Activated CD4-positive, alpha-beta T cell treated with anti-CD3 and anti-CD28 coated beads, Interleukin-10, Interleukin-2, amounts not matched to agents 100 ng/mL and 50 ng/mL, durations not matched to agents 16 hours and 8 hours (primary cell): ENCODE measurements at places on chromosomes 3 and 15.
A peak's percentile ranks its signal among the peaks of the same experiment; 100 is the strongest.

- no peak for DNase-seq
These were observed 196.6 kb upstream of the BCL6 start for GRCh38 chr3:187941848-187942194.

GRCh38 chr3:159721324-159721723 lies 267.3 kb upstream of the IL12A start:
- no peak for DNase-seq

GRCh38 chr3:9932843-9933560 lies 632 bp upstream of the CRELD1 start:
- DNase-seq: peak; percentile 93

DNA sequence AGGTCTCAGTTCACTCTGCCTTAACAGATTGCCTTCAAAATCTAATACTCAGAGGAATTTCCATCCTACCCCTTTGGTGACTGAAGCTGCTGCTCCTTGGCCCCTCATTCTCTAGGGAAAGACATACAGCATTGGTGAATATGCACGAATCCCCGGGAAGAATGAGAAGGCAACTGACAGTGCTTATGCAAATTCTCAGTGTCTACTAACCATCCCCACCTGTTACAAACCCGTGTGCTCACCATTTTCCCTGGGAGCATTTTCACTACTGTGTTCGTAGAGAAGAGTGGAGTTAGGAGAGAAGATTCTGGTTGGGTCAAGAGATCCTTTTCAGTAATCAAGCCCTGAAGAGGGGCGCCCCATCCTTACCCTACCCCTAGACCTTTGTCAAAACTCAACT lies 37.7 kb downstream of the SYNM start:
- no peak for DNase-seq

DNA sequence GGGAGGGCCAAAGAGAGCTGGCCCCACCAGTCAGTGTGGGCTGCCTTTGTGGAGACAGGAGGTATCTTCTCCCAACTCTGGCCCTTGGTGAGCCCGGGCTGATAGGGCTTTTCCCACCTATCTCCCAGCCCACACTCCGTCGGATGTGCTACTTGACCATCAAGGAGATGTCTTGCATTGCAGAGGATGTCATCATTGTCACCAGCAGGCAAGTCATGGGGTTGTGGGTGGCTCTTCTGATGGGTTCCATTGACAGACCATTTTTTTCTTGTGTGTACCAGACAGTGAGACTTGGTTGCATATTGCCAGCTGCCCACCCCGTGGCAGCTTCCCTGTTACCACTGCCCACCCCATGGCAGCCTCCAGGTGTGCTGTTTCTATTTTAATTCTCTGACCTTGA lies 3.3 kb downstream of the COPG1 start:
- no peak for DNase-seq

DNA sequence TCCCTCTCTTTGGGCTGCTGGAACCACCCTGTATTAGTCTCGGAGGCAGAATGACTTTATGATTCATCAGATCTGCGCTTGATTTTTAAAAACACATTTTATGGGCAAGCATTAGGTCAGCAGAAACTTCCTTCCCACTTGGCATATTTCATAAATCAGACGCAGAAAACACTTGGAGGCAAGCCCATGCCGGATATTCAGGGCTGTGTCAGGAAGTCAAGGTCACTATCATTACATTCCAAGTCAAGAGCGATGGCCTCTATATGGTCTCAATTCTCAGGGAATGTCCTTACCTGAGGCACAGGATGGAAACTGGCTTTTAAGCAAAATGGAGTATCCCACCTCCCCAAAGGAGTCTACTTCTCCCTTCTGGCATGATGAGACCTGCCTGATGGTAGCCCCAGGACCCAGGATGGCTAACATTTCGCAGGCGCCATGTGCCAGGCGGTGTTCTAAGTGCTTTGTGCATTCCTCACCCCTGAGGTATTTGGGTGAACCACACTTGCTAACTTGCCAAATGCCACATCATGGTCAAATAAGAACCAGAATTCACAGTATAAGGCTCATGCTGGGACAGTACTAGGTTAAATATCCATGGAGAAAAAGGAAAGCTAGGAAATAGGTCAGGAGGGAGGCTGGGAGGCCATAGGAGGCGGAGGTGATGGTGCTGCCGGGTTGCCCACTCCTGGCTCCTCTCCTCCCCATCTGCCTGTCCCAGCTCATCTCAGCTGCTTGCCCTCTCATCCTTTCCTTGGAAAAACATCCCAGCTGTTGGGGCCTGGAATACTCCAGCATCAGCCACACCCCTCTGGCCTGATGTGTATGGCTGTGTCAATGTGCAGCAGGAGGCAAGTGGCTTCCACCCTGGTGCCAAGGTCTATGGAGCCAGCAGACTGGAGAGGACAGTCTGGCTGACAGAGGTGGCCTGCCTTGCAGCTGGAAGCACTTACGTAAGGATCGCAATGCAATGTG lies 18.8 kb downstream of the BCL2L10 start:
- no peak for DNase-seq

DNA sequence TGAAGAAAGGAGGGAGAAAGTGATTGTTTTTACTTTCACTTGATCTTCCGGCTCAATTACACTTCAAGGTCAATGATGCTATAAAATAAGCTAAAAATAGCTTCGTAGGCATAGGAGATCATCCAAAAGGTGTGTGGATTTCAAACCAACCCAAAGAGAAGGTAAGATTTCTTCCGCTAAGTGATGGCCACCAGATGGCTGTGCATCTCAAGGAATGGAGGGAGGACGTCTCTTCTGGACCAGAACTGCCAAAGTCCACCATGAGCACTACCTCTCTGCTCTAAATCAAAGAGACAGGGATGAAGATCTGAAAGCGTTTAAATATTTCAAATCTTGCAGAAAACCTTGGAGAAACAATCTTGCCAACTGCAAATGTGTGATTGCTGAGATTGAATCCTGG lies 199.1 kb upstream of the ZPLD1 start:
- no peak for DNase-seq

- DNase-seq: no peak
These were observed 354.1 kb downstream of the GABRG3 start for GRCh38 chr15:27324886-27325615.

DNA sequence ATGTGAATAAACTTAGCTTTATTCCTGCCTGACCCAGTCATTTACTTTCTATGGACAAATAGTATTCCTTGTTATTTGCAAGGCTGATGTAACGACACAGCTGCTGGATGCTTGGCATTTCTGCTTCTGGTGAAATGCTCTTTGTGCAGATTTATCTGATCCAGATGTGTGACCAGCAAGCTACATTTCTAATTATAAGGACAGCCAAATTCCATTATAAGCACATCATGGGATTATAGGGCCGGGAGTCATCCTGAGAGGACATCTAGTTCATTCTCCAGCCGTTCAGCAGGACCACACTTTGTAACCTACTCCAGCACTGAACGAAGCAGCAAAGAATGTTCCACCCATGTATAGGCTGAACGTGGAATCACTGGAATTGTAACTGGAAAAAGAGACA lies 42.9 kb downstream of the FNDC3B start:
- DNase-seq: no peak

GRCh38 chr3:156741935-156742334 lies 67.5 kb downstream of the TIPARP start:
- DNase-seq: no peak

DNA sequence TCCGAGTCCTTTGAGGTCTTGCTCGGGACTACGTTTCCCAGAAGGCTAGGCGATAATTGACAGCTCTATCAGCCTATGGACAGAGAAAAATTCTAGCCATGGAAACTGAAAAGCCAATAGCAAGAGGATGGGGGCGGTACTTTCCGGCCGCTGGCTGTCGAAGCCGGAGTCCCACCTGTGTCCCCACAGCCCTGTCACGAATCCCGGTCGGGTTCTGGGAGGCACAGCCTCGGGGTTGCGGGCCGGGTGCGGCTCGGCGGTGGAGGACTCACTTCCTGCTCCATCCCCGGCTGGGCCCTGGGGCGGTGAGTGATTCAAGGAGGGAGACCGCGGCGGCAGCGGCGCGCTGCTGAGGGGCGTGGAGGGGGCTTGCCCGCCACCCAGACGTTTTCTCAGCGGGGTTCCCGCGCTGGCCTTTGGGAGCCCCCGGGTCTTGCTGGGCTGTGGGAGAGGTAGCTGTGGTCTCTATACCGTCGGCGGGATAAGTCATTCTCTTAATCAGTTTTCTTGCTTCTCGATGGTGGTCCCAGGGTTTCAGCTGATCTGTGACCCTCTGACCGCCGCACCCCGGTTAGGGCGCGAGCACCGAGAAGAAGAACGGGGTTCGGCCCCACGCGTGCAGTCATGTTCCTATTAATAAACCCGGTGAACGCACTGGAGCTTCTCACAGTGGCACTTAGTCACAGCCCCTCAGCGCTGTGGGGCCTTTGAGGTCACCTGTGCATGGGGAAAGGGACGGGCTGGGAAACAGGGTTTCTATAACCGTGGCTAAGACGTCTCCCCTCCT lies at the start of gene ZNF774:
ZNF774 (plus strand) TSS at position 178 of the 787 bp plus-strand sequence. CDS start 2,377 bp downstream, outside the sequence.
- DNase-seq: peak; percentile 97

DNA sequence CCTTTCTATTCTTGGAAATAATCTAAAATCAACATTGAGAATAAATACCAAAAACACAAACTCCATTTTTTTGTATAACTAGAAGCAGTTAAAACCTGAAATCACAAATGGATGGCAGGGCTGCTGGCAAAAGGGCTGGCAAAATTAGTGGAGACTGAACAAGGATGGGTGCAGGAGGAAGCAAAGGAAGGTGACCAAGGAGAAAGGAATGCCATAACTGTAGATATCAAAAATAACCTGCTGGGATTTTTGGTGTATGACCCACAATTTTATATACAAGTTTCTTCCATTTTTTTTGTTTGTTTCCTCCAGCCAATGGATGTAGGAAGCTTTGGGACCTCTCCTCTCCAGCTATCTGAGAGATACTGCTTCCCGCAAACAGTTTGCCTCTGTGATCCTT lies 12.7 kb downstream of the CFAP44 start:
- DNase-seq: no peak

GRCh38 chr3:8164145-8164544 lies 337.5 kb upstream of the LMCD1 start:
- DNase-seq: no peak

GRCh38 chr3:117404730-117405129 lies 695.2 kb downstream of the TUSC7 start:
- DNase-seq: no peak

- DNase-seq: peak; percentile 85
These were observed at the start of gene NECTIN3 for GRCh38 chr3:111071257-111072030. Gene NECTIN3 (plus strand): TSS chr3:111071816. CDS start chr3:111072018, 202 bp downstream.

DNA sequence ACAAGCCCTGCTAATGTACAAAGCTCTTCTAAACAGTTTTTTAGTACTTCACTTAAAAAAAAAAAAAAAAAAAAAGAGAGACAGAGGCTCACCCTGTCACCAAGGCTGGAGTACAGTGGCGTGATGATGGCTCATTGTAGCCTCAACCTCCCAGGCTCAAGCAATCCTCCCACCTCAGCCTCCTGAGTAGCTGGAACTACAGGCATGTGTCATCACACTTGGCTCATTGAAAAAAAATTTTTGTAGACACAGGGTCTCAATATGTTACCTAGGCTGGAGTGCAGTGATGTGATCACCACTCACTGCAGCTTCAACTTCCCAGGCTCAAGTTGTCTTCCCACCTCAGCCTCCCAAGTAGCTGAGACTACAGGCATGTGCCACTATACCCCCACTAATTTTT lies 47.6 kb upstream of the HEG1 start:
- no peak for DNase-seq

GRCh38 chr15:100338971-100339444 lies 2.8 kb downstream of the ADAMTS17 start:
- DNase-seq: peak; percentile 61

GRCh38 chr15:61248790-61249189 lies 19.7 kb upstream of the RORA start:
- DNase-seq: no peak

DNA sequence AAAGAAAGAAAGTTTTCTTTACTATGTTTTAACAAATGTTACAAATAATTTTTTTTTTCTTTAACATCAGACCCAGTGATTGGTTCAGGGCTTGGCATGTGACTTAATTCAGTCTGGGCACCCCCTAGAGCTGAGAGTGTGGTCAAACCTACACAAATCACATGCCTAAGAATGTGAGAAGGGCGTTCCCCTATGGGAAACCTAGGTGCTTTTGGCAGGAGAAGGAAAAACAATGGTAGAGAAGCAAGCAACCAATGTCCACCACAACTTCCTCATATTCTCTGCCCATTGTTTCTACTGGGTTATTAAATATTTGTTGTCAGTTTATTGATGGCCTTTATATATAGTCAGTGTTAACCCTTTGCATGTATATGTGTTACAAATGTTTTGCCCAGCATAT lies 21.4 kb upstream of the PIAS1 start:
- DNase-seq: no peak

- no peak for DNase-seq
These were observed 908.8 kb downstream of the SQOR start for GRCh38 chr15:46543626-46544025.

DNA sequence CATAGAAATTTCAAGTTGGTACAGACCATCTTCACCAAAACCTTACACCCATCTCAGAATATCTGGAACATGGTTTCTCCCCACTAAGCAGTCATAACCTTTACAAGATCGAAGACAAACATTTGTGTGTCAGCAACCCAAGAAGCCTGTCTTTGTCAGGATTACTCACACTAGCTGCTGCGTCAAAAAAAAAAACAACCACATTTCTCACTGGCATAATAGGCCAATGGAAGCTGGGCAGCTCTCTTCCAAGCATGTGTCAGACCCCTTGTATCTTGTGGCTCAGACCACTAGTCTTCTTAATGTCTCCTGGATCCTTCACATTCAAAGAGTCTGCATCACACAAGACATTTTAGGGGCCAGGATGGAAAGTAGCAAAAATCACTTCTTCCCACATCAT lies 266.9 kb upstream of the IGF1R start:
- DNase-seq: no peak

GRCh38 chr3:114144909-114145688 lies 33.8 kb downstream of the DRD3 start:
- DNase-seq: peak; percentile 69
